Stimulated activated CD4-positive, alpha-beta T cell treated with anti-CD3 and anti-CD28 coated beads, Interleukin-4, amount 100 ng/mL, for 1 hour (primary cell): ENCODE measurements at places on chromosomes 12 and 14.

- DNase-seq, result no peak
Measured at GRCh38 chr12:26713885-26714383, 119.1 kb downstream of the ITPR2 start.

- no peak for DNase-seq
Measured at GRCh38 chr12:91224401-91224800, 41.8 kb upstream of the DCN start.

DNA sequence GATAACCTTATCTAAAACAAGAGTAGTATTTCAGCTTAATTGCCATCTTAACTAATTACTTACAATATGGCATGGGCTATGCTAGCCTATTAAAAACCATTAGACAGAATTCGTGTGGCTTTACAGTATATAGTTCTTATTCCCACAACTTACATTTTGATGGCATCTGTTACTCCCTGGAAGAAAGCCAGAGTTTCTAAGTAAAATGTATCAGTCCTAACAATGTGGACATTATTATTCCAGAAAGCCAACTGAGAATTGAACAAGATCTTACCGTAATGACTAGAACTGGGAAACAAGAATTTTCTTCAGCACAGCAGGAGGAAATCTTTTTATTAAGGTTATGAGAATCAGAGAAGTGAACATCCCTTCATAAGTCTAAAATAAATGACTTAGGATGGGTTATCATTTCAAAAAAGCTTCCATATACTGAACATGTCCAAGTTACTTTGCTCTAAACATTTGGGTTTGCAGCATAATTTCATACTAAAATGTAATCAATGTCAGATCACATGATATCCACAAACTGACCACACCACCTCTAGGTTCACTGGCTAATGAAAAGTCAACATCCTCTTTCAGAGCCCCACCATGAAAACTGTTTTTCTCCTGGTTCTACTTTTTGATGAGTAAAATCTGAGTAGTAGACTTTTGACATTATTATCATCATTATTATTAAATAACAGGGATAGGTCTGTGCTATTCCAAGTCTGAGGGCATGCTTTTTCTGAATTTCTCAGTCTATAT is 179.7 kb downstream of the SSPN start:
- no peak for DNase-seq

GRCh38 chr12:2156333-2156732 is 103.5 kb downstream of the CACNA1C start:
- no peak for DNase-seq

DNA sequence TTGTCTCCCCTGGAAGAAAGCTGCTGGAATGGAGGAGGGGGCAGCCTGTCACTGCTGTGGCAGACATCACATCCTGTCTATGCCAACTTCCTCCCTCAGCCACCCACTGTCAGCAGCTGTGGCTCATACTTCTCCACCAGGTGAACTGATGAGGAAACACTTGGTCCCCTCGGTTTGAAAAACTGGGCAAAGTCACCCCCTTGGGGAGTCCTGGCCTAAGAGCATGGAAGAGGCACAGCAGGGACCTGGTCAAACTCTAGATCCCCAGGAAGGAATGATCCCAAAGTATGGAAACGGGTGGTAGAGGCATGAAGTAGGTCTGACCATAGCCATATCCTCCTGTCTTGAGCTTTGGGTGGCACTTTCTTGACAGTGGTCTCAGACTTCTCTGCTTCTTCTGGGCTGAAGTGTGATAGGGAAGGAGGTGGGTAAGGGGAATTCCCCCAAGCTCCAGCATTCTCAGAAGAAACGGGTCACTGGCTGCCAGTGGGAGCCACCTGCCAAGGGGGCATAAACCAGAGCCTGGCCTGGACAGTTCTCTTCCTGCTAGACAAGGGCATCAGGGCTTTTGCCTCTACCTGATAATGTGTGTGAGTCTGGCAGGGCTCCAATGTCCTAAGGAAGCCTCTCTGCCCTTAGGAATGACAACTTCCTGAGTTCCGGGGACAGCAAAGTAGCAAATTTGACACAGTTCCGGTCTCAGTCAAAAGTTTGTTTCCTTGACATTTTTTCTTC is 36.0 kb downstream of the FMNL3 start:
- peak; percentile 57 for DNase-seq

DNA sequence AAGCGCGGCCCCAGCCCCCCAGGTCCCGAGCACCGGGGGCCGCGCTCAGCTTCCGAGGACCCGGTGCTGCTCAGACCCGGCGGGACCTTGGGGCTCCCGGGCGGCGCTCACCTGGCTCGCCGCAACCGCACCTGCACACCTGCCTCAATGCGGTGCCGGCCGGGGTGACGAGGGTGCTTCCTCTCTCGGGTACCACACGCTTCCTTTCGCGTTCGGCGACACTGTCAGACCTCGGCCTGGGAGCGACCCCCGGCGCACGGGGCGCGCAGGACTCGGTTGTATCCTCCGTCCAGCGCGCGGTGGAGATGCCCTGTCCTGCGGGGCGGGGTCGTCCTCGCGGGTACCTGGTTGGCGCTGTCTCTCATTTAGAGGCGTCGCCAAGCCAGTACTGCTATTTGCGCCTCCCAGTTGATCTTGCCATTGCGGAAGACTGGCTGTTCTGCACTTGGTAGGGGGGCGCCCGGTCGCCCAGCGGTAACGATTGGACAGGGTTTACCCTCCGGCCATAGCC is 718 bp downstream of the PACS2 start:
- DNase-seq, result peak; percentile 40

GRCh38 chr12:62512901-62513300 is 46.3 kb downstream of the MON2 start:
- DNase-seq, result no peak

- DNase-seq, result no peak
Measured at GRCh38 chr12:76264611-76265012, 83.6 kb downstream of the BBS10 start.
